Stimulated activated CD4-positive, alpha-beta T cell treated with anti-CD3 and anti-CD28 coated beads, Interleukin-1b, Interleukin-23, amount 100 ng/mL, for 1 hour (primary cell): ENCODE measurements at places on chromosomes 2 and 18.

- no peak for DNase-seq
Measured at GRCh38 chr18:52130624-52131301, 209.2 kb upstream of the DCC start.

DNA sequence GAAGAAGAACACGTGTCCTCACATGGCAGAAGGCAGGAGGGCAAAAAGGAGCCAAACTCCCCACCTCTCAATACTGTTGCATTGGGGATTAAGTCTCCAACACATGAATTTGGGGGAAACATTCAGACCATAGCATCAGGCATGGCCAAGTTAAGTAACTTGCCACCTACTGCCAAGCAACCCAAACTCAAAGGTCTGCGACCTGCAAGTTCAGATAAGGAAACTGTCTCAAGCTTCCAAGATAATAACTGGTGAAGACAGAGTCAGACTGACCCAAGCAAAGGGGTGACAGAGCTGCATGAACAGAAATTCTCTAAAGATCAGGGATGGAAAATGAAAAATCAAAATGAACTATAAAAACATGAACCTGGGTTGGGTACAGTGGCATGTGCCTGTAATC, 188.7 kb upstream of the SIX3 start:
- no peak for DNase-seq

DNA sequence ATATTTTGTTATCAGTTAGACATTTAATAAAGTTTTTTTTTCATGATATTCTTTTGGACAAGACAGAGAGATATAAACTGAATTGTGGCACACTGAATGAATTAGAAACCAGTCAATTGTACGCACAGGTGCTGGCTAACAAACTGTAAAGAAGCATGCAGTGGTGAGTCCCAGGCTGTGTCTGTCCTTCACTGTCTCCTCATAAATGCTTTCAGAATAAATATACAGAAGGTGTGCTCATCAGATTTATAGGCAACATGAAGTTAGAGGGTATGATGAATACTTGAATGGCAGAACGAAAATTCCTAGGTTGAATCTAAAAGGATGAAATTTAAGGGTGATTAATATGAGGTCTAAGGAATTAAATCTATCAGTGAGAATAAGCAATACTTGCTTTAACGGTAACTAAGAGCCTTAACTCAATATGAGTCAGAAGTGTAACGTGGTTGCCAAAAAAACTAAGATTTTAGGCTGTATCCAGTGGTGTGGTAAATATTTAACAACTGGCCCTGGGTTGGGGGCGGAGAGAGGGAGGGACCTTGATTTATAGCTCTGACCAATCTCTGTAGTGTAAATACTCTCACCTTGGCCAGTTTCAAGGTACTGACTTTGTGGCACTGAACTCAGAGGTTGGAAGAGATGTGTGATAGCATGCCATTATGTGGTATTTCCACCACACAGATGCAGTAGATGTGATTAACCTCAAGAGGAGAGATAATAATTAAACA, 41.9 kb upstream of the AAK1 start:
- DNase-seq, result no peak

DNA sequence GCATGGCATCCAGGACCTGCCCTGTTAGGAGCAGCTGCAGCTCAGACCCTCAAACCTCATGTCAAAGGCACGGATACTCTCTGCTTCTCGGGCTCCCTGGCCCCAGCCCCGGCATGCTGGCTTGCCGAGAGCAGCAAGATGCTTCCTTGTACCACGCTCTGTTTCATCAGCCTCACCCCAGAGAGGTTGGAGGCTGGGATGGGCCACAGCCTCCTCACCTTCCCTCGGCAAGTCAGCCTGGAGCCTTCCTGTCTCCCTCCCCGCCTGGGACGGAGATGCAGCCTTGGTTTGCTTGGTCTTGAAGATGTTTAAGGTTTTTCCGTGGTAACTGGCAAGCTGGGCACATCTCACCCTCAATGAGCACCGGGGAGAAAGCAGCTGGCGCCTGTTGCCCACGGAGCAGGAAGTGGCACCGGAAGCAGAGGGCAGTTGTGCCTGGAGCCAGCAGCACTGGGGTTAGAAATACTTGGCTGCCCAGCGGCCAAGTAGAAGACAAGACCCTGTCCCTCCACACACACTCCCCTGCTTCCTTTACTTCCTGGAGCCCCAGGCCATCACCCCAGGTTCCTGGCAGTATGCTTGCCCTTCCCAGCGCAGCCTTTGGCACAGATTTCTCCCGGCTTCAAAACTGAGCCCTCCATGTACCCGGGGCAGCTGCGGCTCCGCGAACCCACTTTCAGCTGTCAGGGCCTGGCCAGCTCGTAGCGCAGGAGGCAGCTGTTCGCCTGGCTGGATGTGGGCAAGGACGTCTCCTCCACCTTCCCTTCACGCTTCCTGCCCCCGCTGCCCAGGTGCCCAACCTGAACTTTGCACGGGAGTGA, 17.4 kb downstream of the FBLN7 start:
- no peak for DNase-seq

DNA sequence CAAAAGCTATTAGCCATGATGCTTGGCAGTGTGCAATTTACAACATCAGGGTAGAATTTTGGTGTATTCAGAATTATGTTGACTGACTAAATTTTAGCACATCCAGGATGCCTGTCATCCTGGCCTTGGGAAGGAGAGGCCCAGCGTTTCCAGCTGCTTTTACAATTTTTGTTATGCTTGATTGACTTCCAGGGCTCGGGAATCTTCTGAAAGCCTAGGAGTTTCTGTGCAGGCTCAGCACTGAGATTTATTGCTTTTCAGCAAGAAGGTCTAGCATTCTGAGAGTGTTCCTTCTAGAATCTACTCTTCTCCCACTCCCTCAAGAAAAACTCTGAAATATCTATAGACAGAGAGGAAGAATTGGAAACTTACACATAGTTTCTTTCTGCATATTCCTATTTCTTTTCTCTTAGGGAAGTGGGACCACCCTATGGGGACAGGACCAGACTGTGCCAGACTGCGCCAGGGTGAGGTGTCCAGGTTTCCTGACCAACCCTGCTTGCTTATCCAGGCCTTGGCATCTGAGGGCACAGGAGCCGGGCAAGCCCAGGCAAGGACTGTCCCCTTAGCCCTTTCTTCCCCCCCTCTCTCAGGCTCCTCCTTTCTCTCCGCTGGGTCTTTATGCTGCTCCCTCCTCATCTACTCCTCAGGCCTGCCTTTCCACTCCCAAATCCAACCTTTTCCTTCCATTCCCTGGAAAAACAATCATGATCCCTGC, 26.9 kb downstream of the MAIP1 start:
- no peak for DNase-seq

GRCh38 chr2:38619458-38620164, 16.9 kb upstream of the HNRNPLL start:
- no peak for DNase-seq

DNA sequence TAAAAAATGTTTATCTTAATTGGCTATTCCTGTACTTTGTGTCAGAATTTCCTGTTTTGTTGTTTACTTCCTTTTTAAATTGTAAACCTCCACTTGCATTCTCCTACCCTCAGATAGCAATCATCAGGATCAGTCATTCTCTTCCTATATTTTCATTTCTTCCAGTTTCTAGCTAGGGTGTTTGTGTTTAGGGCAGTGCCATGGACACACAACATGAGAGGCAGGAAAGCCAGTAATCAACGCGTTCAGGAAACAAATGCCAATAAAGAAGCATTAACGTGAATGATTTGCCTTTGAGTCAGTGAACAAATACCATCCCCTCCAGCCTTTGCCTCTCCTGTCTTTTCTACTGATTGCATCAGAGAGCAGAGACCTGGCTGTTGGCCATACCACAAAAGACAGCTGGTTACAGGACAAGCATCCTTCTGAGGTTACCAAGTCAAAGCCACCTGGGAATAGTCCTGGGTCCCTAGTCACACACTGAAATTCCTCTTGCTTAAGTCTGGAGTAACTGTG, 56.7 kb upstream of the FHL2 start:
- no peak for DNase-seq

DNA sequence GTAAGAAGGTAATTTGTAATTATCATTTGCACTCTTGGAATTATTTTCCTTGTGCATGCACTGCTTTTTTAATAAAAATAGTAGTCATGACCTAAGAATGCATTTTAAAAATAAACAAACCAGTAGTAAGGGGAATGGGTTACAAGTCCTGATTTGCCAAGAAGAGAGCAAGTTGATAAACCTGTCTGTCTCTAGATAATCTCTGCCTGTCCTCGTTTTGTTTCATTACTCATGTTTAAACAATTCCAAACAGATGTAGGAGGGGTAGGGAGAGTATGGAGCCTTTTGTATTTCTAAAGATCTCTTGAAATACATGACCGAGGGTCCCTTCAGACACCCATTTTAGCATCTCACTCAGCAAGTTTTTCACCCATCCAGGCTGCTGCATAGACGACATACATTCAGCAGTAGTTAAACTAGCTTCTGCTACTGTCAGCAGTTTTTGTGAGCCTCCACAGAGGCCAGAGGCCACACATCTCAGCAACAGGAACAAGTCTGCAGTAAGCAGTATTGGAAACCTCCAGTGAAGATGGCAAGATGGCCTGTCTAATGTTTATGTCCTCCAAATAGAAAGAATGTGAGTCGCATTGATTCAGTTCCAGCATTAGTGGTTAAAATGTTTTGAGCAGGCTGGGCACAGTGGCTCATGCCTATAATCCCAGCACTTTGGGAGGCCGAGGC, 2.3 kb upstream of the EXOC6B start:
- DNase-seq, result no peak

DNA sequence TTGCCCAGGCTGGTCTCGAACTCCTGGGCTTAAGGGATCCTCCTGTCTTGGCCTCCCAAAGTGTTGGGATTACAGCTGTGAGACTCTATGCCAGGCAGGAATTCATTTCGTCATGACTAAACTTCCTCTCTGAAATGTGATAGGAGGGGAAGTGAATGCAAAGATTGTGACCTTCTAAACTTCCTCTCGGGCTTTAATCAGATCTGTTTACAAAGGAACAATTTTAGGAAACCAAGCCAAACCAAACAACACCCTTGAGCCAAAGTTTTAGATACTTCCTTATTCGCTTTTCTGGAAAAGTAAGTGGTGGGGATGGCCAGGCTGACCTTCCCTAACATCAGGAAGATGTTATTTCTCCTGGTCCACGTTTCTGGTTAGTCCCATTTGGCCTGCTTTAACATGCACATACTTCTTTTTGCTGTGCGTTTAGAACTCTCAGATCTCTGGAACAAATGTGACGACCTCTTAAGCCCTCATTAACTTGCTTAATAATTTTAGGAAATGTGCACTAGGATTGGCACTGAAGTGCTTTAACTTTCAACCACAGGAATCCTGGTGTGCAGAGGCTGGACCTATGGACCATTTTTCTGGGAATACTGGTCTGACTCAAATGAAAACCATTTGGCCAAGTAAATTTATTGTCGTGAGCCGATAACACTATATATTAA, 33.2 kb upstream of the YES1 start:
- no peak for DNase-seq

DNA sequence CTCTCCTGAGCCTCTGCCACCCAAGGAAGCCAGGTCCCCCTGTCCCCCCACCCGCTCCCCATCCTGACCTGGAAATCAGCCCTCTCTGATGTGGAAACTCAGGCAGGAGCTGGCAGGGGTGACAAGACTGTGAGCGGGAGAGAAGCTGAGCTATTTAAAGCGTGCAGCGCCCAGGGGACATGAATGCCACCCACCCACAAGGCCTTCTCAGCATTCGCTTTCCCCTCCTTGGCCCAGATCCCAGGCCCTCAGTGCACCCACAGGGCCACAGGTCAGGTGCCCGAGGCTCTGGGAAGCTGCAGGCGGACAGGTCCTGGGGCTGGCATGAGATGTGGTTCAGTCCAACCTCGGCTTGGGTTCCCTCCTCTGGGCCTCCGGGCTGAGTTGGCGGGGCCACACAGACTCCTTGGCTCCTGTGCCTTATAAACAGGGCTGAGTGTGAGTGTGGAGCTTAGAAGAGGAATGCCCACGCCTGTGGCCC, 168.3 kb downstream of the SMAD7 start:
- DNase-seq, result no peak

GRCh38 chr2:143347271-143347695, 218.1 kb downstream of the ARHGAP15 start:
- DNase-seq, result no peak

- no peak for DNase-seq
Measured at GRCh38 chr2:144237830-144238627, 281.9 kb downstream of the ZEB2 start.

DNA sequence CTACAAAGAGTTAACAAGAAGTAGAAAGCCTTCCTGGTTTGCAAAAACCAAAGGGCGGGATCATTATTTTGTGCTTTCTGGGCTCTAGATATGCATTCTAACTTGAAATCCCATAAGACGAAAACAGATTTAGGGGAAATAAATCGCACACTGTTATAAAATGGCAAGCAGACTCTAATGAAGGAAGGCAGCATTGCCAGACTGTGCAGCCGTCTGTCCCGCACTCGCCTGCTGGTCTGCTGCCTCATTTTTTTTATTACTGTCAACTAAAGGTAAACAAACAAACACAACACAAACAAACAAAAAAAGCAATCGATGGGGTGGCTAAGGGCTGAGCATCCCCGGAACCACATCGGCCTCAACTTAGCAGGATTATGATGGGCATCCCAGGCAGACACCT, 24.4 kb downstream of the ZNF521 start:
- no peak for DNase-seq

- no peak for DNase-seq
Measured at GRCh38 chr2:136651456-136652010, 113.8 kb upstream of the THSD7B start.

- no peak for DNase-seq
Measured at GRCh38 chr2:1310866-1311265, 102.4 kb upstream of the TPO start.

DNA sequence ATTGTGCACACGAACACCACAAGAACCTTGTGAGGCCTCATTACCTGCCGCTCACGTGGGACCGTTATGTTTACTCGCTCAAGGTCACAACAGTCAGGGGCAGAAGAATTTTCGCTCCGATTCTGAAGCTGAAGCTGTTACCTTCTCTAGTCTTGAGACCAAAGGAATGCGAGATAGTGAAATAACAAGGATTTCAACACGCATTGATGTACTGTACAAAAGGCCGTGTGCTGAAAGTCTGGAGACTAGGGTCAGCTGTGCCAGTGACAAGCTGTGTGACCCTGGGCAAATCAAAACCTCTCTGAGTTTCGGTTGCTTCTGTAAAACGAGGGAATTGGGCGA, 583 bp downstream of the NEMP2 start:
- no peak for DNase-seq

GRCh38 chr2:196594158-196594557, 45.4 kb upstream of the CCDC150 start:
- no peak for DNase-seq

GRCh38 chr18:2304378-2305175, 266.7 kb downstream of the METTL4 start:
- DNase-seq, result no peak

DNA sequence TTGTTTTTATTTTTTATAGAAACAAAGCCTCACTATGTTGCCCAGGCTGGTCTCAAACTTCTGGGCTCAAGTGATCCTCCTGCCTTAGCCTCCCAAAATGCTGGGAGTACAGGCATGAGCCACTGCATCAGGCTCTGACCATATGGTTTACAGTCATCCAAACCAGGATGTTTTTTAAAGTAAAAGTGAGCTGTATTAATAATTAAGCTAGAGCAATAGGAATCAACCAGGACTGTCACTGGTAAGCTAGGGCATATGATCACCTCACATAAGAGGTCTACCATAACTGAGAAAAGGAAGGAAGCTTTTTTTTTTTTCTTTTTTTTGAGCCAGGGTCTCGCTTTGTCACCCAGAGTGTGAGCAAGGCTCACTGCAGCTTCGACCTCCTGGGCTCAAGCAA, 8.5 kb upstream of the RBBP8 start:
- DNase-seq, result no peak
